ENCODE measurements at places on chromosomes 1 and 21.
A peak's percentile ranks its signal among the peaks of the same experiment; 100 is the strongest.

DNA sequence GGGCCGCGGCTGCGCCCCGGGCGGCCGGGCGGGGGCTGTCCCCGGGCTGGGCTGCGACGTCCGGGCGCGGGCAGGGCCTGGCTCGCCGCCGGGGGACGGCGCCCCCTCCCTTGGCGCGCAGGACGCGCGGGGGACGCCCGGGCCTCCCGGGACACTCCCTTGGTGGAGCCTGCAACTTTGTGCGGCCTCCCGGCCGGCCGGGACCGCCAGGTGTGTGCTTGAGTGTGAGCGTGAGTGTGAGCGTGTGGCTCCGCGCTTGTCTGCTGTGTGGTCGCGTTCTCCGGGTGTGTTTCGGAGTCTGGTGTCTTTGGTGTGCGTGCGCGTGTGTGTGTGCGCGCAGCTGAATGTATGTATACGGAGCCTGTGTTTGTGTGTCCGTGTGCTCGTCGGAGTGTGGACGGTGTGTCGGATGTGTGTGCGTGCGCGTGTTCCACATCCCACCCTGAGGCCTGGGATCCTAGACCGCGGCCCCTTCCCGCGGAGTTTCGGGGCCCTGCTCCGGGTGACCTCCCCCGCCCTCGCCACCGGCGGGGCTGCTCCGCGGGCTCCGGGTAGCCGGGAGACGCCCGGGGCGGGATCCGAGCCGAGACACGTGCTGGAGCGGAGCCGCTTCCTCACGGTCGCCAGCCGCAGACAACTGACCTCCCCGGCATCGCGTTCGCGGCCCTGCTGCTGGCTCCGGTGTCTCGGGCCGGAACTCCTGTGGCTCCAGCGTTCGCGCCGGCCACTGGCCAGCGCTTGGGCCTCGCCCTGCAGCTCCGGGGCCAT, 1.7 kb downstream of the PTPRU start:
- DNase-seq = peak; percentile 68

DNA sequence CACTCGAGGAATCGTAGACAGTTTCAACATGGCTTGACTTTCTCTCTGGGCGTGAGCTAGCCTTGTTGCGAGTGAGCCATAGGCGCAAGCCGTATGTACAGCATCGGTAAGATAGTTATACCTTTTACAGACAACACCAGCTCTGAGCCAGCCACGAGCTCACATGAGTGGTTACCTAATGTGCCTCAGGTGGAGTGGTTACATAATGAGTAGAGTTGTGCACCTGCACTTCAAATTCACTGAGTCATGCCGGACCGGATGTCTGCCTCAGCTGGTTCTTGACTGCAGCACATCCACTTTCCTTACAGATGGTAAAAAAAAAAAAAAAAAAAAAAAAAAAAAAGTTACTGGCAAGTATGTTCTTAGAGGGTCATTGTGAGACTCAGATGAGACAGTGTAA, 360.4 kb upstream of the NR5A2 start:
- DNase-seq = no peak

GRCh38 chr1:165036403-165036802, 320.1 kb downstream of the LMX1A start:
- no peak for DNase-seq

DNA sequence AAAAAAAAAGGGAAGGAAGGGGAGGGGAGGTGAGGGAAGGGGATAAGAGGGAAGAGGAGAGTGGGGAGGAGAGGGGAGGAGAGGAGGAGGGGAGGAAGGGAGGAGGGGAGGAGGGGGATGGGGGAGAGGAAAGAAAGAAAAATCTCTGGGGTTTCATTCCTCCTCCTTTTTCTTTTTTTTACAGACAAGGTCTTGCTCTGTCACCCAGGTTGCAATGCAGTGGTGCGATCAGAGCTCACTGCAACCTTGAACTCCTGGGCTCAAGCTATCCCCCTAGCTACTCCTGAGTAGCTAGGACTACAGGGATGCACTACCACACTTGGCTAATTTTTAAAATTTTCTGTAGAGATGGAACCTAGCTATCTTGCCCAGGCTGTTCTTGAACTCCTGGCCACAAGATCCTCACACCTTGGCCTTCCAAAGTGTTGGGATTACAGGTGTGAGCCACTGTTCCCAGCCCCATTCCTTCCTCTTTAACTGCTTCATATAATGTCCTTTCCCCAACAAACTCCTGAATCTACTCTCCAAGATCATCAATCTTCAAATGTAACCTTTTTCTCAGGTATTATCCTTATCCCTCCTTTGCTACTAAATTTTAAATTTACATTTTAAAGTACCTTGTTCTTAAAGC, 23.2 kb downstream of the GON4L start:
- DNase-seq = no peak

GRCh38 chr1:156689953-156690674, 12.9 kb upstream of the NES start:
- DNase-seq = peak; percentile 48

- peak; percentile 20 for DNase-seq
These were observed 53.1 kb upstream of the HMCN1 start for GRCh38 chr1:185681034-185681633.

DNA sequence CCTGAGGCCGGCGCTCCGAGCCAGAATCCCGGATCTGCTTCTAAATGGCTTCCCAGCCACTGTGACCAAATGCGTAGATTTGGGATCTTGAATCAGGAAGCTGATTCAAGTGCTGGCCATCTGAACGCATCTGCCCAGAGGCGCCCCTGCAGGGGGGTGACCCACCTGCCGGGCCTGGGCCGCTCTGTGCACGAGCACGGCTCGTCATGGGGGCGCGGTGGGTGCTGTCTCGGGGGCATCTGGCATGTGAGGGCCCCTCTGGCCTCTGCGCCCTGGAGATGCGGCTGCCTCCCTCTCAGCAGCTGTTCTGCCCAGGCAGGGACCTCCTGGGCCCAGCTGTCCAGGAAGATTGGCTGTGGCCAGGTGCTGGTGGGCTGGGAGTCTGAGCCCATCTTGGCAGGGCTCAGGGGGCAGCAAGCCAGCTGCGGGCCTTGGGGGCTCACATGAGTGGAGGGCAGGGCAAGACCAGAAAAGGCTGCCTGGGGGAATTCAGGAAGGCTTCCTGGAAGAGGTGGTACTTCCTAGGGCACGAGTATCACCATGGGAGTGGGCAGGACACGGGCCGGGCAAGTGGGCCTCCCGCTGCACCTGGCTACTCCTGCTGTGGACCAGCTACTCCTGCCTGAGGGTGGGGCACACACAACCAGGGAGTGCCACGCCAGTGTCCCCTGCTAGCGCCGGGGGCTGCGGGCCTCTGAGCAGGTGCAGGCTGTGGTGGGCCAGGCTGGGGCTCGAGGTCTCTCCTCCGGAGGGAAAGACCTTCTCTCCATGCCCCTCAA, 25.1 kb downstream of the PLCH2 start:
- no peak for DNase-seq

DNA sequence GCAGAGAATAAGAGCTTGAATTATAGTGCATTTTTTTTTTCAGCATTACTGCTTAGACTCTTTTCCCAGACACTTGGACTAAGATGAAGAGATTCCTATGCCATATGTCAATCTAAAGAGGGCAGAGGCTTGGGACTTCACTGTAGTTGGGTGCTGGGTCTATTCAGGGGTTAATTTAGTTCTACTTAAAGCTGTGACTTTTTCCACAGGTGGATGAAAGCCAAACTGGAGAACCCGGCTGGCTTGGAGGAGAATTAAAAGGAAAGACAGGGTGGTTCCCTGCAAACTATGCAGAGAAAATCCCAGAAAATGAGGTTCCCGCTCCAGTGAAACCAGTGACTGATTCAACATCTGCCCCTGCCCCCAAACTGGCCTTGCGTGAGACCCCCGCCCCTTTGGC, 104.8 kb downstream of the ATP5PO start:
- no peak for DNase-seq

DNA sequence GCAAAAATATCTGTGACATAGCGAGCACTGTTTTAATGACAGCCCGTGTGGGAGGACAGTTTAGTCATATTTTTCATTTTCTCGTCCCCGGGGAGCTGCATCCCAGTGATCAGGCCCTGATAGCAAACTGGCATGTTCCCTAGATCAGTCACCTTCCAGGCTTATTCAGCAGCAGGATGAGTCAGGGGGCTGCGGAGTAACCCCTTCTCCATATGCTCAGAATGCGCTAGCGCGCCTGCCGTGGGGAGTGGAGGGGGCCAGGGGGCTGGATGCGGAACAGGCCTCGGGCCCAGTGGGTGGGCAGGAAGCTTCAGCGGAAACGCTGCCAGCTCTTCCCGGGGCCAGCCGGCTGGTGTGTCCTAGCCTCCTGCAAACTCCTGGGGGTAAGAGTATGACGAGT, 94.0 kb downstream of the KCND3 start:
- DNase-seq = no peak

GRCh38 chr1:68232289-68233148, at the start of gene WLS:
TSS of gene WLS (minus strand) at chr1:68232523. CDS start at chr1:68232299, 224 bp downstream.
- DNase-seq = peak; percentile 86

- no peak for DNase-seq
These were observed 3.1 kb downstream of the DHX9 start for GRCh38 chr1:182842265-182842664.

GRCh38 chr1:116766616-116767469, 12.6 kb downstream of the CD2 start:
- no peak for DNase-seq

DNA sequence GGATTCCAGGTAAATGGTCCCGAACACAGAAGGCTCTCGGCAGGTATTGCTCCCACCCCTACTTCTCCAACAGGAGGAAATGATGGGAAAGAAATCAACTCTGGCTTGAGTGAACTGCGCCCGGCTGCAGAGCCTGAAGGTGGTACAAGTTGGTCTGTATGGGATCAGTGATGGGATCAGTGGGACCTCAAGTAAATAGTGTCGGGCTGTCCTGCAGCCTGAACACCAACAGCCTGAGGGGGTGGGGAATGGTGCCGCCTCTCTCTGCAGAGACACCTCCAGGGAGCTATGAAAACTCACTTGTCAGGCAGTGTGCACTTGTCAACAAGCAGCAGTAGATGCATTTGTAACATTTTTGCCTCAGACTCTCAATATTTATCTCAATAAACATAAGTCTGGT, 183.5 kb downstream of the MATN1 start:
- DNase-seq = no peak

- no peak for DNase-seq
These were observed 104.8 kb upstream of the KRTAP19-8 start for GRCh38 chr21:31143036-31143435.

DNA sequence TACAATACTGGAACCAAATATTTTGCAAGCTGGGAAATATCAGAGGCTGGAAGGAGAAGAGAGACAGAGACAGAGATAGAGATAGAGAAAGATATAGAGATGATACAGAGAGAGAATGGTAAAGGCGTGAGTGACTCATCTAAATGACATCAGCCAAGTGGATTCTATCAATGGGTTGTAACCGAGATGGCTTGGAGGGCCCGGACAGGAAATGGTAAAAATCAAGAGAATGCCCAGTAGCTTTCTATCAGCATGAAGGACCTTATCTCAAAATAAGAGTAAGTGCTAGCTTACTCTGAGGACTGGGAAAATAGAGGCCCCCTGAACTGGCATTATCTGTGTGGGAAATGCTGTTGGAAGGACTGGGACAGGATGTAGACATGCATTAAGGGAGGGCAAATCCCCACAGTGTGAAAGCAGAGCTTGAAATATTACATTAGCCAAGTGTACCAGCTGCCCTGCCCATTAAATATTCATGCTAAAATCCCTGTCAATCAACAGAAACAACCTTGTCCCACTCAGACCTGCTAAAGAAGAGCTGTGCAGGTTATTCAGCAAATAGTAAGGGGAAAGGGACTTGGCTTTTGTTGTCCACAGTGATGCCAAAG, 76.6 kb upstream of the ZNF644 start:
- DNase-seq = no peak

DNA sequence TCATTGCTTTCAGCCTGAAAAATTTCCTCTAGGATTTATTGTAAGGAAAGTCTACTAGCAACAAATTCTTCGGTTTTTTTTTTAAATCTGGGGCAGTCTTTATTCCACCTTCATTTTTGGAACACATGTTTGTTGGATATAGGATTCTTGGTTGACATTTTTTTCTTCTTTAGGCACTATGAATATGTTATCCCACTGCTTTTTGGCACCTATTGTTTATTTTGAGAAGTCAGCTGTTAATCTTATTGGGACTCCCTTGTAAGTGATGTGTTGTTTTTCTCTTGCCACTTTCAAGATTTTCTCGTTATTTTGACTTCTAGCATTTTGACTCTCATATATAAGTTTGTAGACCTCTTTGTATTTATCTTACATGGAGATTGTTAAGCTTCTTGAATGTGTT, 99.3 kb downstream of the NPHS2 start:
- no peak for DNase-seq

- no peak for DNase-seq
These were observed 1530.9 kb upstream of the TPTE start for GRCh38 chr21:8990326-8991087.

DNA sequence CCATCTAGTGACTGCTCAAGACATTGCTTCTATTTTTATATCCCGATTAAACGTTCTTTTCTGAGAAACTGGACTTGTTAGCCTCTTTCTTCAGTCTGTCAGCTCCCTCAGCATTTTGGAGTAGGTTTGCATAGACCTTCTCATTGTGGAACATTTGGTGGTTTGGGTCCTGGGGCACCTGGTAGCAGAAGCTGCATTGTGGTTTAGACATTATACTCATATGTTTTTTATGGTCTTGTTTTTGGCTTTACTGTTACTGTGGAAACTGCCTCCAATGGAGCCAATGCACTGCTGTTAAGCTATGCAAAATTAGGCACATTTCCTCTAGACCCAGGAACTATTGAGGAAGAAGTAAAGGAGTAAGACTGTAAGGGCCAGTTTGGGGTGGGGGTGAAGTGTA, 36.7 kb upstream of the LRRC8B start:
- DNase-seq = no peak

GRCh38 chr1:236151739-236152424, 9.5 kb downstream of the GPR137B start:
- no peak for DNase-seq

GRCh38 chr21:20030390-20030789, 967.8 kb upstream of the NCAM2 start:
- DNase-seq = no peak

GRCh38 chr21:34131586-34131985, 58.2 kb downstream of the MRPS6 start:
- no peak for DNase-seq

GRCh38 chr1:119475866-119476439, 31.1 kb upstream of the HSD3B1 start:
- DNase-seq = peak; percentile 69

- no peak for DNase-seq
These were observed 105.3 kb downstream of the CACNA1E start for GRCh38 chr1:181588631-181589030.

- no peak for DNase-seq
These were observed 103.6 kb upstream of the KAZN start for GRCh38 chr1:14494911-14495310.

Measured in nephron progenitor cell (in vitro differentiated cells).